ENCODE measurements at places on chromosomes 5 and 9. TPM values are rescaled to one million over a fixed set of nuclear protein-coding genes. Genes with fewer than 3 reads are reported as not detected.

CTXN3 gene
- not detected for total RNA-seq

EQTN gene
- not detected for total RNA-seq

LCP2 gene
- not detected for total RNA-seq

RAPGEF6 gene
- total RNA-seq = 7.1 TPM

GPR150 gene
- 0.08 TPM for total RNA-seq

TRIM36 gene
- 2.4 TPM for total RNA-seq

SLC22A4 gene
- 4.1 TPM for total RNA-seq
